ENCODE measurements at places on chromosomes 3 and 15.

DNA sequence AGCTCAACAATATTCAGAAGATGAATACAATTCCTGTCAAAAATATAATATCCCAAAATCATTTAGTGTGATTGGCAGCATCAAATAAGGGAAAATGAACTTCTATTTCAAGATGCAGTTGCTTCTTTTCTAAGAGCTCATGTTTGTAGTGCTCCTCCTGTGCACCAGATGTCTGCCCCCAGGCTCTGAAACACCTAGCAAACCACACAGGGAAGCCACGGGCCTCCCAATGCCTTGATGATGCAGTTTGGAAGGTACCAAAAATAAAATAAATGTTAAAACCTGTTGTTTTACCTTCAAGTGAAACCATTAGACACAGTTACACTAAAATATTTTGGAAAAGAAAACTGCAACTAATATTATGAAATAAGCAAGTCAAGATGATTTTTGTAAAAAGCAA lies 22.2 kb downstream of the CFAP20DC start:
- no peak for DNase-seq

GRCh38 chr15:66433726-66434125 lies 47.0 kb downstream of the MAP2K1 start:
- no peak for DNase-seq

DNA sequence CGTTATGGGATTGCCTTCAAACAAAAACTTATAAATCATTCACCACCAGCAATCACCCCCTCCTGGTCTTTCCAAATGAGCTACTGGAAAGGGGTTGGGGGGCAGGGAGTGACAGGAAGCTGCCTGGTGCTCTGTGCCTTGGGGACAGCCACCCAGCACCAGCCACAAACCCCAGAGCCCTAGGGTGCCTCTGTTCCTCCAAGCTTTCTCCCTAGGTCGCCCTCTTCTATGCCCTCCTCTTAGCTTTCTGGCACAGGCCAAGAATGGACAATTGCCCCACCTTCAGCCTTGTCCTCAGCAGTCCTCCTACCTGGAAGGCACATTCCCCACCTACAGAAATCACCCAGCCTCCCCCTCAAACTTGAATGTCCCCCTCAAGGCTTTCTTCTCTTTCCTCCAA lies 3.3 kb downstream of the OXTR start:
- DNase-seq: peak; percentile 45

- no peak for DNase-seq
Observed at GRCh38 chr3:55297706-55298105, 189.4 kb downstream of the WNT5A start.

GRCh38 chr3:9158865-9159630 lies 90.4 kb downstream of the SRGAP3 start:
- DNase-seq: no peak

DNA sequence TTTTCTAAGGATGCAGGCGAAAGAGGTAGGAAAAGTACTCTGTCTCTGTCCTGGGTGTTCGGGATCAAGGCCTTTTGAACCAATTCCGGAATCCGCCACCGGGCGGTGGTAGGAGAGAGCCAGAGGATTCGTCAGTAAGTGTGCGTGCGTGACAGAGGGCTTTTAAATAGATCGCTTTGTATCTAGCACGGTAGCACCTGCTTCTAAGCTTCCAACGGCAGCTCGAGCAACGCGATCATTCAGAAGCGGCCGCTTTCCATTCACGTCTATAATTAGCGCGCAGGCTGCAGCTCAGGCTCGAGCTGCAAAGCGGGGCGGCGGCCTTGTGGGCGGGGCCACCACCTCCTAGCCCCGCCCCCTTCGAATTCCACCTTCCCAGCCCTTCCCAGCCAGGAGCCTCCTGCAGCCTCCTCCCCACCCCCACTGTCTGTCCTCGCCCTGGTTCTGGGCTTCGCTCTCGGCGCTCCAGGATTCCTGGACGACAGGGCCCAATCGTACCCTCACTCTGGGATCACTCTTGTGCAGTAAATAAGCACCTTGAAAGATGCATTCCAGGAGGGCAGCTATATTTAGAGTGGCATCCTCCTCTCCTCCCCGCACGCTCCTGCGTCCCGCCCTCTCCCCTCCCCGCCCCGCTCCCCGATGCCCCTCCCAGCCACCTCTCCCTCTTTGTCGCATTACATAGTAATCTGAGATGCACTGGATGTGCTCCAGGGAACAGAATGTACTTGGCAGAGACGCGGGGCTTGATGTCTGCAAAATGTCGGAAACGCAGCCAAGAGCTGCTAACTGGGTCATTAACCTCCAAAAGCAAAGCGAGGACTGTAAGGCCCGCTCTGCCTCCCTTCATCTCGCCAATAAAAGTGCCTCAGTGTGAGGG lies 224.1 kb upstream of the TPRG1 start:
- peak; percentile 96 for DNase-seq

DNA sequence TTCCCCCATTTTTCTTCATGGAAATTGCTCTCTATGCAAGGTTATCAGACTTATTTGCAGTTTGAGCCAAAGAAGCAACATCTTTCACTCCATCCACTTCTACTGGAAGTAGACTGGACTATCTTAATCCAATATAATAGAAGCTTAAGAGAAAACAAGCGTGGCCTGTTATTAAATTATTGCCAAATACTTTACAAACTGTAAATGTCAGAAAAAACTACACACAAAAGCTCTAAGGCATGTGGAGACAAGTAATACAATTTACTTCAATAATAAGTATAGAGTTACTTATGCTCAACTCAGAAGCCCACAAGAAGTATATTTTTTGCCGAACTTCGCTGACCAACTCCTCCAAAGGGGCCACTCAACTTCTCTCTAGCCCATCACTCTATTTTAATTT lies 120.3 kb downstream of the BDH1 start:
- no peak for DNase-seq

DNA sequence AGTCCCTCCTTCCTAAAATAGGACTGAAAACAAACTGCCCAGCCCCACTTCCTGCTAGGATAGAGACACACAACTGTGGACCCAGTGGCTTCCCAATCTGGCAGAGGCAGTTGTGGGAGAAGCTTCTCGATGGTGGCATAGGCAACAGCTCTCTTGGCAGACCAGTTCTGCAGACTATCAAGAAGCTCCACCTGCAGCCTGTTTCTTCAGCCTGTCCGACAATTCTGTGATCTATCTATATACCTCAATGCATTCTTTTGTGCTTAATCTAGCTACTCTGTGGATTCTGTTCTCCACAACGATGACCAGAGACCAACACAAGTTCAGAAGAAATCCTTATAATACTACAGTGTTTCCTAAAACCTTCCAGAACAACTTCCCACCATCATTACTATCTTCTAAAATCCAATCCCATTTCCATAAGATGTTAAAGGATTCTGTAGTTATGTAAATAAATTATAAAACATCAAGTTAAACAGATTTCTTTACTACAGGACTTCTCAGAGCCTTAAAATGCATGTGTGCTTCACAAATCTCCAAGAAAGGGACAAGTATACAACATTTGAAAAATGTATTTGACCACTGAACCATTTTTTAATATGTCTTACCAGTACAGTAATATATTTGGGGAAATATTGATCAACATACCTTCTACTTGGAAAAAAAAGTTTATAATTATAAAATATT lies 57.7 kb downstream of the IGF2BP2 start:
- no peak for DNase-seq

GRCh38 chr15:60894347-60894746 lies 334.8 kb downstream of the RORA start:
- no peak for DNase-seq

DNA sequence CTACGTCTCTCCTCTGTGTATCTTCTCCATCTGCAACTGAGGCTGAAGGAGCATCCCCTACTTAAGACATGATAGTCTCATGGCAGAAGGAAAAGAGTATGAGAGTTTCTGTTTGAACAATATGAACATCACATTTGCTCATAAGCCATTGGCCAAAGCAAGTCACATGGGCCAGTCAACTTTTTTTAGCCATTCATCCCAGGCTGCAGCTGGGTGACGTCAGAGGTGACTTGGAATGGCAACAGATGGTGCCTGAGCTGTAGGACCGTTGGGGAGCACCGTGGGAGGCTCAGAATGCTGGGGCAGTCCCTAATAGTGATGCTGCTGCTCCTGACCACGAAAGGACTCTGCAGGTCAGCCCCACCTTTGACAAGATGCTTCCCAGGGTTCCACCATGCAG lies 58.7 kb downstream of the CRTC3 start:
- no peak for DNase-seq

DNA sequence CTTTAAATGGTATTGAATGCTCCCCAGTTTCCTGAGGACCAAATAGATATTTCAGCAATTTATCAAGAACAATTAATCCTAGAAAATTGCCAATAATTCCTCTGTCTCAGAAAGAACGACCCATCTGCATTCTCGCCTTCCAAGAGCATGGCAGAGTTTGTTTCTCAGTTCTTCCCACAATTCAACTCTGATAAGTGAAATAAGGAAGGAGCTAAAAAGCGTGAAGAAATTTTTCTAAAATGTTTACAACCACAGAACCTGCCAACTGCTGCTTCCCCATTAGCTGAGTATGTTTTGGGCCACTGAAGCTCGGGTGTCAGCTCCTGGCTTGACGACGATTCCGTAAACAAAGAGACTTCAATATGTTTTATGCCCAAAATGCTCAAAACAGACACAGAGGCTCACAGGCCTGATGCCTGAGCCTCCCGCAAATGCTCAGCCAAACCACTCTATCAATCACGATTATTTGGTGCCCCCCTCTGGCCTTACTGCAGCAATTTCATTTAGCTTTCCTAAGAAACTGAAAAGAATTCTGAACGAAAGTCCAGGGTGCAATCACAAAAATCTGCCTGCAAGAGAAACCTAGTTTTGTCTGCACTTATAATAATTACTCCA lies 259.2 kb upstream of the CCDC54 start:
- peak; percentile 75 for DNase-seq

DNA sequence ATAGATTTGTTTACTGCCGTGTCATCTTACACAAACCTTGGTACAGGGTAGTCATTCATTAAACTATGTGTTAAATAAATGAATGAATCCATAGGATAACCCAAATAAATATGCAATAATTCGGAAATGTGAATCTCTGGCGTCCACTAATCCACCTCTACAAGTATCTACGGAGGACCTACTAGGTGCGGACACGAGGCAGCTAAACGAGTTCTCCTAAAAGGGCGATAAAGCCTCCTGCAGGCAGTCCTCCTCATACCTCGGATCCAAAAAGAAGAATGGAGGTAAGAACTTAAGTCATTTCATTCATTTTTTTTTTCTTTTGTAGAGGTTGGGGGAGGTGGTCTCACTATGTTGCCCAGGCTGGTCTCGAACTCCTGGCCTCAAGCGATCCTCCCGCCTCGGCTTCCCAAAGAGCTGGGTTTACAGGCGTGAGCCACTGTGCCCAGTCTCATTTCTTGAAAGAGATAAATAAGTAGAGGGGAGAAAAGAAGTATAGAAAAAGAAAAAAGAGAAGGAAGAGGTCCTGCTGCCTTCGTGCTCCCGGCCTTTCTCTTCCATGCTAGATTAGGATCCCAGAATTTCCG lies 706 bp upstream of the RPL35A start:
- no peak for DNase-seq

GRCh38 chr15:22262613-22263020 lies 182.3 kb downstream of the OR4M2 start:
- no peak for DNase-seq

GRCh38 chr3:23949784-23950183 lies 4.7 kb downstream of the NR1D2 start:
- DNase-seq: no peak

DNA sequence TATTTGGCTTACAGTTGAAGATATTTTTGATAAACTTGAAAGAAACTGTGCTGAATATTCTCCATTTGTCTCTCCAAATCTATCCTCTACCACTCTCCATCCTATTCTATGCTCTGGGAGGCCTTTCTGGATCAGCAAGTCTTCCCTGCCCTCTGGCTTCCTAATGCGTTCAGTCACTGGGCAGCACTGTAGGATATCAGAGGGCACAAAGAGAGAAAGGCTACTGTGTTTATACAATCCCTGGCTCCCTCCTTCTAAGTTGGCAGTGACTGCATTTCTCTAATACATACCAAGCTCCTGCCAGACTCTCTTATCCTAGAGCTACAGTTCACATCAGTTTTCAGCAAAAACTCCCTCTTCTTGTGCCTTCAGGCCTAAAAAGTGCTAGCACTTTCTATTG lies 102.1 kb upstream of the FHIT start:
- DNase-seq: no peak

DNA sequence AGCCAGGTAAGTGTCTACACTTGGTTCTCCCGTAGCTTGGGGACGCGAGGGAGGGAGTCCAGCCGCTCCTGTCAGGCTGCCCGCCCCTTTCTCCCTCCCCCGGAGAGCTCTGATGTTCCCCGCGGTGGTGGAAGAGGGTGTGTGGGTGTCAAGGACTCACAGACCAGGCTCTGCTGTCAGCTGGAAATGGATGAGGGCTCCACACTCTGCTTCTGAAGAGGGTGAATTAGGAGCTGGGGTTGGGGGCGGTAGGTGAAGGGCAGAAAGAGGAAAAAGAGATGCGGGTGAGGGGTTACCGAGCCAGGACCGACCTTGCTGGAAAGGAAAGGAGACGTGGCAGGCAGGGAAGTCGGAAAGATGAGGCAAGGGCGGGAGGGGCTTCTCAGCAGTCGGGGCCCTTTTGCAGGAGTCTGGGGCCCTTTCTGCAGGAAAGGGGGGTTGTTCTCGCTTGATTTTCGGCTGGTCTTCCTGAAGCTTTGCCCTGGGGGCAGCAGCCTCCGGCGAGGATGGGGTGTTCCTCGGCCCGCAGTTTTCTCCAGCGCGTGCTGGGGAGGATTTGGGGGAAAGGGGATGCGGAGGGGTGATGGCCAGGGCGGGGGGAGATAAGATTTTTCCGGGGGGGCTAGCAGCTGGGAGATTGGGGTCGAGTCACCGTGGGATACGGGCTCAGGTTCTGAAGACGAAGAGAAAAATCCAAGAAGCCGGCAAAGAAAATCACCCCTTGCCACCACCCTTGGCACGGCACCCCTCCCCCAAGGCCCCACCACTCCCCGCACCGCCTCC lies 602 bp upstream of the BAHD1 start:
- peak; percentile 83 for DNase-seq

GRCh38 chr3:66465034-66465433 lies 35.8 kb downstream of the LRIG1 start:
- DNase-seq: no peak

- DNase-seq: no peak
Observed at GRCh38 chr3:179872842-179873241, 163.9 kb downstream of the PEX5L start.

- DNase-seq: peak; percentile 60
Observed at GRCh38 chr3:10772271-10773161, 43.5 kb upstream of the SLC6A11 start.

- no peak for DNase-seq
Observed at GRCh38 chr15:73796331-73796831, 43.2 kb upstream of the INSYN1 start.

DNA sequence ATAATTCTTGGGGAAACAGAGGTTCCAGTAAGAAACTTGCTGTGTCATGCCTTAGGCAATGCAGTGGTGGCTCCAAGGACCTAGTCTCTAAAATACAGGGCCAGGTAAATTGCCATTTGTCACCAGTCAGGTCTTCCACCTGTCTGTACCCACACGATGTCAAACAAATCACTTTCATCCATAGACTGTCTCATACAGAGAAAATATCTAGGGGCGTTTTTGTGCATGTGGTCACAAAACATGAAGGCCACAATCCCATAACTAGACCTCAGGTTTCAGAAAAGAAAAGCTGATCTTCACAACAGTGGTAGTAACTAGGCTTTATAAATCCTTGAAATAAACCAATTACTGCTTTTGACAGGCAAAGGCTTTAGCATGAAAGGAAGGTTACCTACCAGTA lies 92.3 kb downstream of the SLC9A9 start:
- no peak for DNase-seq

All from islet precursor cell (in vitro differentiated cells).